ENCODE measurements at places on chromosomes 11 and 22.

- DNase-seq, result no peak
These were observed 18.4 kb upstream of the TLCD5 start for GRCh38 chr11:120306519-120307242.

- no peak for DNase-seq
These were observed at the start of gene ARHGAP42 for GRCh38 chr11:100687054-100687629. Gene ARHGAP42 (plus strand): TSS chr11:100687288. CDS start chr11:100687679, 391 bp downstream.

- DNase-seq, result no peak
These were observed 12.8 kb upstream of the FGF4 start for GRCh38 chr11:69787906-69788305.

- DNase-seq, result no peak
These were observed 1499.3 kb downstream of the TBC1D22A start for GRCh38 chr22:48261706-48262105.

DNA sequence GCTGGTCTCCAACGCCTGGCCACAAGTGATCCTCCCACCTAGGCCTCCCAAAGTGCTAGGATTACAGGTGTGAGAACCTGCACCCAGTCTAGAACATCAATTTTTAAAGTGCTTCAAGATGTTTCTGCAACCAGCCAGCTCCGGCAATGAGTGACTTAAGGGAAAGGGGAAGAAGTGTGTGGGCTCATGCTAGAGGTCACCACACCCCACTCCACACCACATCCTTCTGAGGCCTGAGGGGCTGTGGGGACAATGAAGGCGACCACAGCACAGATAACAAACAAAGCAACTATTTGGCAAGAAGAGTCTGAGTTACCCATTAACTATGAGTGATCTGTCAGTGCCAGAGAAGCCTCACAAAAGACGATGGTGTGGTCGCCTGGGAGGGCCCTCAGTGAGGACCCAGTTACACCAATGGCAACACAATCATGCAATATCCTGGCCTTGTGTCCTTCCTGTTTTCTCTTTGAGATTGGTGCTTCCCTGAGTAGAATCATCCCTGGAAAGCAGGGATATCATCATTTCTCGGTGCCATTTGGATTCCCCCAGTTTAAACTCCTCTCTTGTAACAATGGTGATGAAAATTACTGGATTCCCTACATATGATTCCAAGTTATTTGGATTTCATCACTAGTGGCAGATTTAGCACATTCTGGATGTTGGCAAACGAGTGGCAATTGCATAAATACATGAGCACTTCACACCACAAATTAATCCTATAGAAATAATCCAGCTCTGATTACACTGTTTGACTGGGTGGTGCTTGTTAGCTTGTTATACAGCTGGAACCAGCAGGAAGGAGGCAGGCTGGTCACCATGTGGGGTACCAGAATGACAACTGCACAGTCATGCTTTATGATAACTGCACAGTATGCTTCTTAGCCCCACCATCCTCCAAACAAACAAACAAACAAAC is 18.4 kb downstream of the ABTB2 start:
- DNase-seq, result no peak

DNA sequence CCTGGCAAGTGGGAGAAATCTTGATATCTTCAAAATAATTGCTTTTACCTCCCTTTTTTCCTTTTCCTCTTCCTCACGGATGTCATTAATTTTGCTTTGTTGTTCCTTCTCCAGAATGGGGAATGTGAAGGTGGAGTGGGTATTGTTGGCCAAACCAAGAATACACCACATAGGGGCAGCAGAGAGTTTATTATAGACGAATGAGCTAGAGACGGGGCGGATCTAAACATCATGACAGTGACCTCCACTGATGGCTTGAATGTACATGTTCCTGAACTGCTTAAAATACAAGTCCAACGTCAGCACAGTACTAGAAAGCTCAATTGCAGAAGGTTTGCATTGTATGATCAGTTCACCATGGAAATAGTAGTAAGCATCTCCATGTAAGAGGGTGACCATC is 122.3 kb upstream of the SNX19 start:
- DNase-seq, result no peak

All from effector memory CD4-positive, alpha-beta T cell (primary cell).